LHCN-M2 (cell line): ENCODE measurements at places on chromosomes 7 and 10. TPM values are rescaled to one million over a fixed set of nuclear protein-coding genes. Genes with fewer than 3 reads are reported as not detected.

- DNase-seq = no peak
Measured at GRCh38 chr10:43706166-43706565, 57.5 kb upstream of the ZNF32 start.

DNA sequence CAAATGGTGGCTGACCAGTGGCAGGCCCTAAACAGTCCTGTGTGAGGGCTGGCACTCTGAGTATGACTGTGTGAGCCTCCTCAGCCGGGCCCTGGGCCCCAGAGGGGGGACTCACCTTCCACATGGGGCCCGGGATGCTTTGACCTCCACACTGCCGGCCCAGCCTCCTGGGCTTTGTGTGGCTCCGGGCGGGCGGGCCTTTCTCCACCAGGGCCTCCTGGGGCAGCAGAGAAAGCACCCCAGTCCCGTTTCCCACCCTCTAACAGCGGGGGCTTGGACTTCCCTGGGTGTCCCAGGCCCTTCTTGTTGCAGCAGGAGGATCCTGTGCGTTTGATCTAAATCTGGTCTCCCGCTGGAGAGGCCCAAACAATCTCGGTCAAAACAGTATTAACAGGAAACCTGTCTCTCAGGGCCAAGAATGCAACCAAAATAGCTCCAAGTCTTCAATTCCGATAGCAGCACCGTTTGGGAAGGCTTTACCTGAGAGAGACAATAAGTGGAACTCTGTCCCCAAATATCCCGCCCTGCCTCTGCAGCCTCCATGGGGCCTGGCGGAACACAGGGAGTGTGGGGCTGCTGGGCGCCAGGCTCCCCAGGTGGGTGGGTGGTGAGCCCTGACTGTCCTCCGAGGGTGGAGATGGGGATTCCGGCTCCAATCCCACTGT is 104.8 kb upstream of the ZNF32 start:
- no peak for DNase-seq

DNA sequence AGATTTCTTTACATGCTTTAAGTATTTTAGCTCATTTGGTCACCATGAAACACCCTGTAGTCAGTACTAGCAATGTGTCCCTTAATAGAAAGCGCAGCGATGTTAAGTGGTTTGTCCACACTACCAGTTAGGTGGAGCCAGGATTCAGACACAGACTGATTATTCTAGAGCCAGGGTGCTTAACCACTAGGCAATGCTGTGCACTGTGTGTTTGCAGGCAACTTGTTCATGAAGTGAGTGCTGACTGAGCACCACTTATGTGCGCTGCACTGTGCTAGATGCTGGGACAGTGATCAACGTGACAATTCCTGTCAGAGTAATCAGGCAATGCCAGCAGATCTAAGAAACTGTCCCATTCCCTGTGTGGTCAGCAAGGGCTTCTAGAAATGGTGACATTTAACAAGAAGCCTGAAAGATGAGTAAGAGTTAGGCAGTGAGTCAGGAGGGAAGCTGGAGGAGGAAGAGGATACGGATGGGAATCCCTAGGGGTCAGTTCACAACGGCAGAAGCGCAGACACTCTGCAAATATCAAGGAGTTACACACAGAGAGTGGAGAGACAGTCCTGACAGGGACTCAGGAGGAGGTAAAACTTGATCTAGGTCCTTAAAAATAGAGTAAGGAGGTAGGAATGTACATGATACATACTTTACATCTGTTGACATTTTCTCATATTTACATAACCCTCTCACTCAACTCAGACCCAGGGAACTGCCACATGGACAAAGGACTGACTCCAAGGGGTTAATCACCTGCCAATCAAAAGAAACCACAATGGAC is 69.7 kb upstream of the EGR2 start:
- peak; percentile 66 for DNase-seq

DNA sequence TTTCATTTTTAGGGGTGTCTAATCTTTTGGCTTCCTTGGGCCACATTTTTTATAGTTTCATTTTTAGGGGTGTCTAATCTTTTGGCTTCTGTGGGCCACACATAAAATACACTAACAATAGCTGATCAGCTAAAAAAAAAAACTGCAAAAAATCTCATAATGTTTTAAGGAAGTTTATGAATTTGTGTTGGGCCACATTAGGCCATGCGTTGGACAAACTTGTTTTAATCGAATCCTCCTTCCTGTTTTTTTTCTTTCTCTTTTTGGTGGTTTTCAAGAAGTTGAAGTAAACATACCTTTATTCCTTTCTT is 37.4 kb downstream of the ZNRF2 start:
- DNase-seq = peak; percentile 10

- peak; percentile 68 for DNase-seq
Measured at GRCh38 chr10:125982260-125982948, 86.0 kb downstream of the FANK1 start.

DNA sequence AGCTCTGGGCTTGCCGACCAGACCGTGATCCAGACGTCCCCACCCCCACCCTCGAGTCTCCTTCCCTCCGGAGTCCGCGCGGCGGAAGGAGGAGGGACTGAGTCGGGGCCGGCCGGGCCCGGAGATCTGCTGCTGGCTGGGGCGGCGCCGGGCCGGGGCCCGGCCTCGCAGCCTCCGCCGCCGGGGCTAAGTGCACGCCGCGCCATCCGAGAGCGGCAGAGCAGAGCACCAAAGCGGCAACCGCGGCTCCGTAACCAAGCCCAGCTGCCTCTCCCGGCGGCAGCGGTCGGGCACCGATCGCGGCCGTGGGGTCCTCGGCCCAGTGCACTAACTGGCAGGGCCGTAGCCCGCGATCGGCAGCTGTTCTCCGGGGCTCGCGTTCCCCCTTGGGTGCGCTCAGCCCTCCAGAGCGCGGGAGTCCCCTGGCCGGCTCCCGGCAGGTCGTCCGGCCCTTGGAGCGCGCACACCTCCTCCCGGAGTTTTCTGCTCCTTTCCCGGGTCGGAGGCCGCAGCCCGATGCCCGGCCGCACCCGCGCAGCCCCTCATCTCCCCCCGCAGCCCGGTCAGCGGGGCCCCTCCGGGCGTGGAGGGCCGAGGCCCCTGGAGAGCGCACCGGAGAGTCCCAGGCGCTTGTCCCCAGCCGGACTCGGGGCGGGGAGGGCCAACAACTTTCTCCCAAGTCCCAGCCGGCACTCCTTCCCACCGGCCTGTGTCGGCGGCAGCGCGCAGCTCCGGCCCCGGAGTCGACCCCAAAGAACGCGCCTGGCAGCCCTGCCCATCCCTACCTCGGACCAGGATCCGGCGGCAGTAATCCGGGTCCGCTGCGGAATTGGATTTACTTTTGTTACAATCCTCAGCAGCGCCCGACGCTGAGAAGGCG is 799 bp downstream of the VAX1 start:
- DNase-seq = no peak

DNA sequence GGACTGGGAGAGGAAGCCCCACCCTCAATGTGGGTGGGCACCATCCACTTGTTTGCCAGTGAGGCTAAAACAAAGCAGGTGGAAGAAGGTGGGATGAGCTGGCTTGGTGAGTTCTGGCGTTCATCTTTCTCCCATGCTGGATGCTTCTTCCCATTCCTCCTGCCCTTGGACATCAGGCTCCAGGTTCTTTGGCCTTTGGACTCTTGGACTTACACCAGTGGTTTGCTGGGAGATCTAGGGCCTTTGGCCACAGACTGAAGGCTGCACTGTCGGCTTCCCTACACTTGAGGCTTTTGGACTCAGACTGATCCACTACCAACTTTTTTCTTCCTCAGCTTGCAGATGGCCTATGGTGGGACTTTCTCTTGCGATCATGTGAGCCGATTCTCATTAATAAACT is 106.3 kb downstream of the HERPUD2 start:
- DNase-seq = no peak

DNA sequence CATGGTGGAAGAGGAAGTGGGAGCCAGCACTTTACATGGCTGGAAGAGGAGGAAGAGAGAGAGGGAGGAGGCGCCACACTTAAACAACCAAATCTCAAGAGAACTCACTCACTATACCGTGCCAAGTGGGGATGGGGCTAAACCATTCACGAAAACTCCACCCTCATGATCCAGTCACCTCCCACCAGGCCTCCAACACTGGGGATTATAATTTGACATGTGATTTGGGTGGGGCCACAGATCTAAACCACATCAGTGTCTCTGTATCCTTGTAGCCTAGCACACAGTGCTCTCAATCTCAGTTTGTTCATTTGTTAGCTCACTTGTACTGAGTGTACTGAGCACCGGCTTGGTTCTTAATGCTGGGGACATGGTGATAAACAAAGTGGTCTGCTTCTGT is 228.3 kb downstream of the BUB3 start:
- DNase-seq = no peak

DNA sequence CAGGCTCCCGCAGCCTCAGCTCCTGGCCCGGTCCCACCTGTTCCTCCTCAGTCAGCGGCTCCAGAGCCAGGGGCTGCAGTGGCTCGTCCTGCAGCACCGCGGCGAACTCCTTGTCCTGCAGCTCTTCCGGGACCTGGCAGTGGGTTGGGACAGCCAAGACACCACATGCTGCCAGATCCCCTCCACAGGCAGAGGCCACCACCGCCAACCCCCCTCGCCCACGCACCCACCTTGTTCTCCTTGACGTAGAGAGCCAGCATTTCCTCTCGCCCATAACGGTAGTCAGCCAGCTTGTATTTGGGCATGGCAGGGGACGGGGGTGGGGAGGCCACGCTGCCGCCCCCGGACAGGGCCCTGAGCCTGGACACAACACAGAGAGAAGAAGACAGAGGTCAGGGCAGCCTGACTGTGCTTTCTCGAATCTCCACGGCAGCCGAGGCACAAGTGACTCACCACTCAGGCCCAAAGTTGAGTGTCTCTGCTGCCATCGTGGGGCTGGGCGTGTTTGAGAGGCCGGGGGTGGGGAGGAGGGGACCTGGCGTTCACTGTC is 6.2 kb downstream of the GIGYF1 start:
- no peak for DNase-seq

- DNase-seq = no peak
Measured at GRCh38 chr10:21171936-21172541, 274.9 kb upstream of the NEBL start.

The AKR1C8 gene
- total RNA-seq = not detected in 2 replicates

The GPR26 gene
- not detected in 2 replicates for total RNA-seq

The CALML3 gene
- not detected in 2 replicates for total RNA-seq

The UTF1 gene
- total RNA-seq = not detected in 2 replicates
